Stimulated activated CD4-positive, alpha-beta T cell treated with anti-CD3 and anti-CD28 coated beads, Interleukin-4, amount 100 ng/mL, for 24 hours (primary cell): ENCODE measurements at places on chromosomes 3 and 15.

- DNase-seq = no peak
Observed at GRCh38 chr3:188330138-188330537, 176.2 kb downstream of the LPP start.

- no peak for DNase-seq
Observed at GRCh38 chr15:58934114-58934447, 602 bp upstream of the SLTM start.

- DNase-seq = no peak
Observed at GRCh38 chr3:31422237-31422636, 110.5 kb upstream of the STT3B start.

DNA sequence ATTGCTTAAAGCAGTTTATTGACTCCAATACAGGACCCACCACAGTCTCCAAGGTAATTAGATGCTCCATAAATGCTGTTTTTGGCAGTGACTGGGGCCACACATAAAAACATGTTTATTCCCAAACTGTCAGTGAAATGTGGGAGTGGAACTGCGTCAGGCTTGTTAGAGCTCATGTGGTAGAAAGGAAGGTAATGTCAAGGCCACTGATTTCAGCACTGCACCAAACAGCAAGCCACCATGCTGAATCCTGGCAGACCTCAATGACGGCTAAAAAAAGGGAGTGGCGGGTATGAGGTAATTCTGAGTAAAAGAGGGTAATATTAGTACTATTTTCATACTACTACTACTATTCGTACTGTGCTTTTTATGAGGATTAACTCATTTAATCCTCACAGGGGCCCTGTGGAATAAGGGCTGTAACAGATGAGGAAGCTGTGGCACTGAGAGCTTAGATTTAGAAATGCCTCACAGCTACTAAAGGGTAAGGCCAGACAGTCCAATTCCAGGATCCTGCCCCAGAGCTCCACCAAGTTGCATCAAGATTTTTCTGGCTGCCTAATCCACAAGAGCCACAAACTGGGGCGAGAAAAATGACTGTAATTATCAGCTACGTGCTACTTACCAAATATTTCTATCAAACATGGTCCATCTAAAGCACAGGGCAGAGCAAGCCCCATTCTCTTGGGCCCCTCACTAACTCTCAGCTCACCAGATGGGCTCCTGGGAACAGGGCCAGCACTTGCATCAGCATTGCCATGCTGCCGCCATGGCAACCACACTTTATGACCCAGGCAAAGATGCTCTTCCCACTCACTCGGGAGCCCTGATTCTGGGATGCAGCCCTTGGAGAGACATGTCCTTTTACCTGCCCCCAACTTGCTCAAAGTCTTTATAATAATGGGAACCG is 83.6 kb upstream of the SPATA12 start:
- DNase-seq = no peak

DNA sequence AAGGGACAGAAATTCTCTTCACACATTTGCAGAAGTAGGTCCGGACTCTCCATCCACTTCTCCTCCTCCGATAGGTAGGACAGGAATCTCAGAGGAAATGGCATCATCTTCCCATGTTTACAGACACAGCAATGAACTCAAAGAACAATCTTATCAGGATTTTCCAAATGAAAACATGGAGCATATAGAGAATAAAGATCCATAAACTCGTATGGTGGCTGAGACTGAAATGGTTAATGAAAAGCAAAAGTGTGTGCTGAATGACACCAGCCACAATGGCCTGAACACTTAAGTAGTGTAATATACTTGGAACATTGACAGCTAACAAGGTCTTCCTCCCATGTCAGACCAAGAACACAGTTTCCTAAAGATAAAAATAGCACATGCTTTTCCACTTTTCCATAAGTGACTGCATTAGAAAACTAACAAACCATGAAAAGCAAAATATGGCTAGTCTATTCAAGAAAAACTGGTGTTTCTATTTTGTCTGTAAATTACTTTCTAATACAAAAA is 5.8 kb downstream of the CCRL2 start:
- DNase-seq = no peak

DNA sequence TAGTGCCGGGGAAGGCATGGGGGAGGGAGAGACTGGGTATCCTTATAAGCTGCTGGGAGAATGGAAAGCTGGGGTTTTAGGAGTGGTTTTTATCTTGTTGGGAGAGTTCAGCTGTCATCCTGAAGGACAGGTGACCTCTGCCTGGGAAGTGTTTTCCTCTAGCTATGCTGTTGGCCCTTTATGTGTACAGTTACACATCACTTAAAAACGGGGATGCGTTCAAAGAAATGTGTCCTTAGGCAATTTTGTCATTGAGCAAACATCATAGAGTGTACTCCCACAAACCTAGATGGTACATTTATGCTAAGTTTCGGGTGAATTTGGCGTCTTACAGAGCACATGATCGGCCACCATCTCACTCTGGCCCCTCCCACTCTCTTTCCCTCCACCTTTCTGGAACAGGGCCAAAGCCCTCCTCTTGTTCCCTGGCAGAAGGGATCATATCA is 164.3 kb upstream of the NUDT16 start:
- DNase-seq = no peak

DNA sequence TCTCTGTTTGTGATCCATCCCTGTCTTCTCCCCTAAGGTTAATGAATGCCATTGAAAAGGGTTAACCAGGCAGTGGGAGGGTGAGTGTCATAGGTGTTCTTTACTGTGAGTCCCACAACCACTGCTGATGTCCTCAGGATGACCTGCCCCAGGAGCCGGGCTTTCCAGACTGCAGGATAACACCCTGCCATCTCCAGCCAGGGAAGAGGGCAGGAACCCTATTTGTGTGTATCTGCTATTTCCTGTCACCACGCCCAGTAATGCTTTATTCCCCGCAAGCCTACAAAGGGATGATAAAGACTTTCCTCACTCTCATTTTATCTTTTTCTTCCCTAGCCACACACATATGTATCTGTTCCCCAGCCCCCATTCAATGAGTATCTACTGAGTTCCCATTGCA is 15.6 kb upstream of the CTXND1 start:
- DNase-seq = no peak

DNA sequence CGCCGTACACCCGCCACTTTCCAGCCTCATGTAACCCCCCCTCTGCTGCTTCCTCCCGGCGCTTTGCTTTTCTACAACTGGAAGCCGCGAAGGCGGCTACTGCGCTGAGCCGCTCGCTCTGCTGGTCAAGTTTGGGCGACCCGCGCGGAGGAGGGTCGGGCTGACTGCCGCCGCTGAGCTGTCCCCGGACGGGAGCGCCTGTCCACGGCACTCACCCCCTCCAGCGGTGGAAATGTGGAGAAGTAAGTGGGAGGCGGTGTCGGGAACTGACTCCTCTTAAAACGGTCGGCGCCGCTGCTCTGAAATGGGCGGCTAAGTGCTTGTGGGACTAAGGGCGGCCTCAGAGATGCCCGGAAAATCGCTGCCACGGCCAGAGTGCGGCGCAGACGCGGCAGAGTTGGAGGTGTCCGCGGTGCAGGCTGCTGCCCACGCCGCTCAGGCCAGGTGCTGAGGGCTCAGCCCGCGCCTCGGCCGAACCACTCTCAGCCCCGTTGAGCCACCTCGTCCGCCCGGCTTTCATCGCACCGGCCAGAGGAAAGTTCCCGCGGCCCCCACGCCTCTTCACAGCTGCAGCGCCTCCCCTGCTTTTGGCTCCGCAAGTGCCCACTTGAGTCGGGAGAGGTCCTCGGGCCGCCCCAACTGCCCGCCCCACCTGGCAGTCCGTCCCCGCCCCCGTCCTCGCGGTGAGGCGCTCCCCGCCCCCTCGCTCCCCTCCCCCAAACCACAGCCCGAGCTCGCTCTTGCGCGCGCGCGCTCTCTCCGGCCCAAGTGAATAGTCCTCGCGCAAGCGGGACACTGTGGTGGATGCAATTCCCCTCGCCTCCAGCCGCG is at the start of gene EPHA6:
EPHA6 (plus strand) TSS at position 775 of the 831 bp plus-strand sequence.
- DNase-seq = no peak

GRCh38 chr3:129481766-129482332 is 41.8 kb downstream of the IFT122 start:
- DNase-seq = peak; percentile 34

DNA sequence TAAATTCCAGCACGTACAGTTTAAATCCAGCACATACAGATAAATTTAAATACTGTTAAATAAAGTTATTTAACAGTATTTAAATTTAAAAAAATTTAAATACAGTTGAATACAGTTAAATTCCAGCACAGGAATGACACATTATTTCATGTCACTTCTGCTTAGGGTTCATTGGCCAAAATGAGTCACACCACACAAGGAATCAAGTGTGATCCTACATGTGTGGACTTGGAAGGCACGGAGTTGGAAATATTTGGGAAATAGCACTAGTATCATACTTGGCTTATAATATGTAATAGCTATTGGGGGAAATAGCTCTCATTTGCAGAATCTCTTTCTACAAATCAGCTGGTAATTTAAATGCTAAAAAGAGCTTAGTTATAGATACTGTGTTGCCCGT is 10.6 kb downstream of the RAB7A start:
- no peak for DNase-seq

DNA sequence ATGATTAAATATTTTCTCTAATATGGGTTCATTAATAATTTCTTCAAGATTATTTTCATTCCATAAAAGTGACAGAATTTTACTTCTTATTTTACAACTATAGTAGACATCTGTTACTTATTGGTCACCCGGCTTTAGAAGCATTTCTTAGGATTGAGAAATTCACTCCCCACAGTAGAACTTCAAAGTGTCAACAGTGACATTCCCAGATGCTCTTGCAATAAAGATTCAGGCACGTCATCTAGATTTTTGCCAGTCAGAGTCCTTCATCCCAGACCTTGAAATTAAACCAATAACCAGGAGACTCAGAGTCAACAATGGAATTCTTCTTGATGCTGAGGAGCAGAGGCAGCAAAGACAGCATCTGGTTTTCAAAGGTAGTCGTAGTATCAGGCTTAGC is 190.8 kb downstream of the VGLL3 start:
- DNase-seq = no peak

- DNase-seq = no peak
Observed at GRCh38 chr15:68314563-68314962, 37.0 kb downstream of the FEM1B start.

- no peak for DNase-seq
Observed at GRCh38 chr3:142106548-142106947, 42.8 kb downstream of the TFDP2 start.

DNA sequence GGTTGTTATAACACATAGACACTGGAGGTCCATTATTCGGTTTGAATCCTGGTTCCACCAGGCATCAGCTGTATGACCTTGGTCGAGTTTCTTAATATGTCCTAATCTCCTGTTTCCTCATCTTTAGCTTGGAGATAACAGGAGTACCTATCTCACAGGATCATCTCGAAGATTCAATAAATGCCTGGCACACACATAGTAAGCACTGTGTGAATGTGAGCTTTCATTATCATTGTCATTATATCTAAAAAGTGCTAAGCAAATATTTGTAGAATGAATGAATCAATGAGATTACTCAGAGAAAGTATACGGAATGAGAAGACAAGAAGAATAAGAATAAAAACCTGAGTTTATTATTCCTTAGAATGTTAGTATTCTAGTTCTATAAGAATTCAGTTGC is 227.4 kb upstream of the CFAP20DC start:
- DNase-seq = no peak

DNA sequence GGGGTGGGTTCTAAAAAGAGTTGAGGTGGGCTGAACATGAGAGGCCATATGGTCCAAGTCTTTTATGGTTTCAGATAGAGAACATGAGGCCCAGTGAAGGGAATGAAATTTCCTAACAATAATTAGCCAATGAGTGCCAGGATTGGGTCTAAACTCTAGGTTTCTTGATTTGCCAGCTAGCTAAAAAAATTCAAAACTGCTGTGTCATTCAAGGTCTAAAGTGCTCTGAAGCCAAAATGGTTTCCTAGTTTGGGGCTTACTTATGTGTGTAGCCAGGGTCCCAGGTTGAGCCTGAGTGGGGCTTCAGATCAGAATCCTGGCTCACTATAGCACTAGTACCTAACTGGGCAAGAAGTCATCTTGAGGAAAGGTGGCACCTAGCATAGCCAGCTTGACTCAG is 55.3 kb upstream of the SYN2 start:
- no peak for DNase-seq

DNA sequence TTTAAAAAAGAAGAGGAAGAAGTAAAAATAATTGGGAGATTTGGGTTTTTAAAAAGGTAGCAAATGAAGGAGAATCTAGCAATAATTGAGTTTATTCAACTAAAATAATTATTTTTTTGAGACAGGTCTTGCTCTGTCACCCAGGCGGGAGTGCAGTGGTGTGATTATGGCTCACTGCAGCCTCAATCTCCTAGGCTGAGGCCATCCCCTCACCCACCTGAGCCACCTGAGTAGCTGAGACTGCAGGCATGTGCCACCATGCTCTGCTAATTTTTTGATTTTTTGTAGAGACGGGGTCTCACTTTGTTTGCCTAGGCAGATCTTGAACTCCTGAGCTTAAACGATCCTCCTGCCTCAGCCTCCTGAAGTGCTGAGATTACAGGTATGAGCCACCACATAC is 27.7 kb upstream of the ARF4 start:
- DNase-seq = no peak

- DNase-seq = no peak
Observed at GRCh38 chr3:30749230-30749629, 142.8 kb downstream of the TGFBR2 start.

- no peak for DNase-seq
Observed at GRCh38 chr3:140899363-140899762, 42.3 kb upstream of the SLC25A36 start.

- DNase-seq = no peak
Observed at GRCh38 chr3:178109691-178110090, 426.5 kb upstream of the KCNMB2 start.
